ENCODE measurements at places on chromosomes 4 and X. TPM values are rescaled to one million over a fixed set of nuclear protein-coding genes. Genes with fewer than 3 reads are reported as not detected.
A peak's percentile ranks its signal among the peaks of the same experiment; 100 is the strongest.

The NIPAL1 gene
- 0.79 TPM for total RNA-seq

- DNase-seq: peak; percentile 90
Observed at GRCh38 chr4:173522160-173522950, 7.7 kb downstream of the HAND2 start.

GRCh38 chr4:31803526-31804195 is 1083.5 kb downstream of the PCDH7 start:
- DNase-seq: no peak

The PAGE2 gene
- 31.4 TPM for total RNA-seq

DNA sequence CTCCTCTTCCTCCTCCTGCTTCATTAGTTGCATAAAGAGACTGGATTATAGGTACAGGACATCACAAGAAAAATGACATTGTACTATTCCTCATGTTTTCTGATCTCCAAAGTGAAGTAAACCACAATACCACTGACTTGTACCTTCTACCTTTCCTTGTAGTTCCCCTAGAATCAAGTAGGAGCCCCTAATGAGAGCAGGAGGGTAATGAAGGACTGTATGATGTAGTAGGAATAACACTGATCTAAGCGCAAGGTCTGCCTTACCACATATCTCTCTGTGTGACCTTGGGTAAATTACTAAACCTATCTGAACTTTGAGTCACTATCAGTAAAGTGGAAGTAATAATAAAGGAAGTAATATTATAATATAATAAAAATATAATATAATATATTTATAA is 3.6 kb downstream of the VSIG4 start:
- no peak for DNase-seq

GRCh38 chrX:150525061-150525919 is 43.1 kb upstream of the MTM1 start:
- DNase-seq: peak; percentile 45

- DNase-seq: no peak
Observed at GRCh38 chr4:175806727-175807126, 5.3 kb downstream of the GPM6A start.

DNA sequence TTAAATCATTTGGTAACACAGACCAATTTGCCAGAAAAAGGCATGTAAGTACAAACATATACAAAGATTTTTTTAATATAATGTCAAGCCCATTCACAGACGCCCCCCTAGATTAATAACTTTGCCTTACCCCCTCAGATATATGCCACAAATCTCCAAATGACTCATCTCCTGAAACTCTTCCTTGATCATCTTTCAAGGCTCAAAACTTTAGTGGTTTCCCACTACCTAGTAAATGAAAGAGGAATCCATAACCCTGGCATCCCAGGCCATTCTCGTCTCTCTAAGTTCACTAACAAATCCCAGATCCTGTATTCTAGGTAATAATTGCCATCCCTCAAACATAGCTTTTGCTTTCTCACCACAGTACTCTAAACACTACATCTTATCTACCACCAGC is 61.9 kb downstream of the PRSS12 start:
- DNase-seq: no peak

The FAM184B gene
- total RNA-seq: 0.19 TPM

The ERCC6L gene
- 1.6 TPM for total RNA-seq

DNA sequence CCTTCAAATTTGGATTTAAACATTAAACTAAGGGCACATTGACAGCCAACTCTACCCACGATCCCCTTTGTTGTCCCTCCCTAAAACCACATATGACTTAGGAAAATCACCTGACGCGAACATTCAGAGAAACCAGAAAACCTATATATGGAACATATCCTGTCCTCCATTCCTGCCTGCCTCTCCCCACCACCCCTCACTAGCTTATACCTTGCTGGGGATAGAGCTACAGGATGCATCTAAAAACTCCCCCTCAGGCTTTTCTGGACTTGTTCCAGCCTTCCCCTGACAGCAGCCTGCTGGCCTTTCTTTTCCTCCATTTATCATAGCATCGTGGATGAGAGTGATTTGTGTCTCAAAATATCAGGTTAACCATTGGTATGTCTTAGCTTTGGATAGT is 8.8 kb downstream of the STK26 start:
- DNase-seq: no peak

The TBC1D8B gene
- 27.0 TPM for total RNA-seq

The RHOXF2 gene
- total RNA-seq: 18.3 TPM

DNA sequence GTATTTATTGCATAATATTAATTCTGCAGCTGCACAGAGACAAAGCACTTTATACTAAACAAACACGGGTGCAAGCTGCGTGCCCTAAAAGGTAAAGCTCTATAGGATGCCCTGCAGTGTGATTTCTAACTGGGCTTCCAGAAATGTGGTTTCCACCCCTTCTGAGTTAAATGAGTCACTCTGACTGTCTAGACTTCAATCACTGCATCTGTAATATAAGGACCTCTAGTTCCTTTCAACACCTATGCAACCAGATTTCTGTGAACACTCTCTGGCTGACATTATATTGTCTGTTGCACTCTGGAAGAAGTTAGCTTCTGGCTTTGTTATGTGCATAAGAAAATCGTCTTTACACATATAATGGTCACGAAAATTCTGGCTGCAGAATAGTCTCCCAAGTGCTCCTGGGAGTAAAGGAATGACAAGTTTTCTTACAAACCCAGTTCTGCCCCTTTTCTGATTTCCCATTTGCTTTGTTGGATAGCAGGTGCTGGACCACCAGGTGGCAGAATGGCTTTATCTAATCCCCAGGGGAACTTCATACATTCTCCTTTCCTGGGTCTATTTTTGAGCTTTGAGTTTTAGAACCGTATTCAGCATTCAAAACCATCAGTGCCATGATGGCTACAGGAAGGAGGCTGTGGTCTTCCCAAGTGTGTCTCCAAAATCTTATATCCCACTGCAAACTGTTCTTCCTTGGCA is 842.2 kb downstream of the STIM2 start:
- no peak for DNase-seq

DNA sequence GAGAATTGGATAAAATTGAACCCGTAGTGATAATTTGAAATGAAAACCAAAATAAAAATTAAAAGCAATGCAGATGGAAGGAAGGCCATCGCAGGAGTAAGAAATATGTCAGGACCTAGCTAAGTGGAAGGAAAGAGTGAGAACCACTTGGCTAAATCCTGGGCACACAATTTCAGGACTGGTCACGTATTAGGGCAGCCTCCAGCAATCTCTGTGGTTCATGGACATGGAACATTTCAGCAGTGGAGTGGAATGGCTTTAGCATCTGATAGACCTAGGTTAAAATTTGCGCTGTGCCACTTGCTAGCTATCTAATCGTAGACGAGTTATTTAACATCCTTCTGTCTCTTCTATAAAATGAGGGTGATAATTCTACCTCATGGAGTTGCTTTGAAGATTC is 71.1 kb downstream of the DCK start:
- DNase-seq: no peak

DNA sequence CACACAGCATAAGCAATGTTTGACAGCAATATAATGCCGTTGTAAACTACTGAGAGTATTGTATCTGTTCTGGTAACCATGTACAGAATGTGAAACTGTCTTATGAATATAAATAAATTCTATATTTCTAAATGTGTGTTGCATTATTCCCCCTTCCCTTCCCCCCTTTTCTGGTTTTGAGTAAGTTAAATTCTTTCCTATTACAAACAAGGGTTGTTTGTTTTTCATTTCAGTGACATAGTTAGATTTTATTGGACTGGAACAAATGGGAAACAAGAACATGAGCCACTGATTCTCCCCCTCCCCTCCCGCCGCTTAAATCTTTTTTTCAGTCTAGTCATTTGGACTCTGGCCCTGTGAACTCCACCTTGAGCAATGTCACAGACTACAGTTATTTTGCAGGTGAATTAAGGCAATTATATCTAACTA is 69.8 kb downstream of the GPAT3 start:
- no peak for DNase-seq

The RPS3A gene
- 896 TPM for total RNA-seq

The ENPEP gene
- 2.4 TPM for total RNA-seq

The TRIM60 gene
- total RNA-seq: 0.79 TPM

DNA sequence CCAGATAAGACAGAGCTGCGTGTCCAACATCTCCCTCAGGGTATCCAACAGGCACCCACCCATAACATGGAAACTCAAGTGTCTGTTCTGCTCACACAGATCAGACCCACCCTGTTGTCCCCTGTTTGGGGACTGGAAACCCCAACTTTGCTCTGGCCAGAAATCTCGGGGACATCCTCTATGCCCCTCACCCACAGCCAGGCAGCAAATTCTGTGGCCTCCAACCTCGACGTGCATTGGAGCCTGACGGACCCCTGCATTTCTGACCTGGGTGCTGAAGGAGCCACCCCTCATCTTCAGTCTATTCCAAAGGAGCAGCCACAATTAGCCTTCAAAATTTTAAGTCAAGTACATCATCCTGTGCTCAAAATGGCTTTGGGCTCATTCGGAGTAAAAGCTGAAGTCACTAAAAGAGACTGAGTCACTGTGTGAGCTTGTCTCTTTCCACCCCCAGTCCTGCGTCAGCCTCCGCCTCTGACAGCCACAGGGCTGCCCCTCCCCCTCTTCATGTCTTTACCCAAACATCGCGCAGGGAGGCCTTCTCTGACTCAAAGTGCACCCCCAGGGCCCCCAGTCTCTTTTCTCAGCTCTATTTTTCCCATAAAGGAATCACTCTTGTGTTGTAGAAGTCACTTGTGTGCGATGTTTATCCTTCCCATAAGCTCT is 24.4 kb upstream of the PDE6B start:
- no peak for DNase-seq

- DNase-seq: no peak
Observed at GRCh38 chrX:64229154-64229553, 1.3 kb downstream of the ASB12 start.

DNA sequence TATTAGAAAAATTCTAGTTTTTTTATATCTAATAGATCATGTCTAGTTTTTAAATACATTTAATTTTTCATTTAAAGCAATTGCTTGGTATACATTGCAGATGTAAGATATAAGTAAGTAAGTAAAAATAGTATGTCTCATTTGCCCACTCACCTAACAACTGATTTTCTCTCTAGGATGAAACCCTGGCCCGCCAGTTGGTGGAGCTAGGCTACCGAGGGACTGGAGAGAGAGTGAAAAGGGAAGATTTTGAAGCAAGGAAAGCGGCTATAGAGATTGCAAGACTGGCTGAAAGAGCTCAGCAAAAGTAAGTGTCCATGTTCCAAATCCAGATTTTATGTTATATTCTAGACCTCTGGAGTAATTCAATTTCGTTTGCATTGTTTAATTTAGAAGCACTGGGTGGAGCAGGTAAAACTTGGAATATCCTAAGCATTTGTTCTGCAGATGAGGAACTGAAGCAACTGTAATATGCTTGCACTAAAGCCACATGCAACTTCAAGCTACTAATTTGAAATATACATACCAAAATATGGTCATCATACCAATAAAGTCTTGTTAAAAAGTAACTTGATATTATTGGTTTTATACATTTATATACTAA is 27.1 kb downstream of the CFAP299 start:
- peak; percentile 38 for DNase-seq
